ENCODE measurements at places on chromosomes 12 and 14. TPM values are rescaled to one million over a fixed set of nuclear protein-coding genes. Genes with fewer than 3 reads are reported as not detected.

The HCAR2 gene
- not detected for total RNA-seq

The FGD6 gene
- 1.3 TPM for total RNA-seq

The ASPG gene
- total RNA-seq, result not detected

The KRT86 gene
- not detected for total RNA-seq
